EL (cell line): ENCODE measurements at places on chromosomes 4 and X.

DNA sequence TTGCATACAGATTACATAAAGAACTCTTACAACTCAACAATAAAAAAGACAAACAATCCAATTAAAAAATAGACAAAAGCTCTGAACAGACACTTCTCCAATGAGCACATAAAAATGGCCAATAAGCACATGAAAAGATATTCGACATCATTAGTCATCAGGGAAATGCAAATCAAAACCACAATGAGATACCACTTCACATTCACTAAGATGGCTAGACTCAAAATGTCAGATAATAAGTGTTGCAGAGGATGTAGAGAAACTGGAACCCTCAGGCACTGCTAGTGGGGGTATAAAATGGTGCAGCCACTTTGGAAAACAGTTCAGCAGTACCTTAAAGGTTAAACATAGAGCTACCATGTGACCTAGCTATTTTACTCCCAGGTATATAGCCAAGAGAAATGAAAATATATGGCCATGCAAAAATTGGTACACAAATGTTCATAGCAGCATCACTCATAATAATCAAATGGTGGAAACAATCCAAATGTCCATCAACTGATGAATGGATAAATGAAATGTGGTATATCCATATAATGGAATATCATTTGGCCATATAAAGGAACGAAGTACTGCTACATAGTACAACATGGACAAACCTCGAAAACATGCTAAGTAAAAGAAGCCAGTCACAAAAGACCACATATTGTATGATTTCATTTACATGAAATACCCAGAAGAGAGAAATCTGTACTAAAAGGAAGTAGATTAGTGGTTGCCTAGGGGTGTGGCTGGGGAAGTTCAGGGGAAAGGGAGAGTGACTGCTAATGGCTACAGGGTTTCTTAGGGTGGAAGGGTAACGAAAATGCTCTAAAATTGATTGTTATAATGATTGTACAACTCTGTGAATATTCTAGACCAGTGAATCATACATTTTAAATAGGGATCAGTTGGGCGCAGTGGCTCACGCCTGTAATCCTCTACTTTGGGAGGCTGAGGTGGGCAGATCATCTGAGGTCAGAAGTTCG, 29.4 kb downstream of the SASH3 start:
- peak; percentile 15 for DNase-seq

GRCh38 chr4:183635741-183636140, 23.2 kb downstream of the RWDD4 start:
- DNase-seq, result no peak

GRCh38 chr4:34182306-34182705, 2062.0 kb downstream of the ARAP2 start:
- DNase-seq, result peak; percentile 29

DNA sequence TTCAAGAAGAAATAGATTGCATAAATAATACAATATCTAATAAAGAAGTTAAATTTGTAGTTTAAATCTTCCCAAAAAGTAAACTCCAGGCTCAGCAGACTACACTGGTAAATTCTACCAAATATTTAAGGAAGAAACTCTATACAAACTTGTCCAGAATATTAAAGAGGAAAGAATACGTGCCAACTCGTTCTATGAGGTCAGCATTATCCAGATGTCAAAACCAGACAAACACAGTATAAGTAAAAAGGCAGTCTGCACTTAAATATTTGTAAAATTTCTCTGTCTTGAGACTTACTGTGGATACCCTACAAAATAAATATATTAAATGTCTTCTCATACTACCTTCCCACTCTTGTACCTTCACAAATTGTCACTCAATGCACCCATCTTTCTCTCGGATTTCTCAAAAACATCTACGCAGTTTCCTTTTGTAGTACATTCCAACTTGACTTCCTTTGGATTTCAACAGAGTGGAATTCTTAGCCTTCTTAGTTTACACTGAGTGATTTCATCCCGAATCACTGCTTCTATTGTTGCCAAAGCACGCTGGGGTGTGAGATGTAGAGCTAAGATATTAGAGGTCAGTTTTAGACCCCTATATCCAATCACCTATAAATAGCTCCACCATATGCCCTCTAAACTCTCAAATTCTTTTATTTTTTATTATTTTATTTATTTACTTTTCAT, 71.6 kb upstream of the MAB21L2 start:
- peak; percentile 65 for DNase-seq

GRCh38 chr4:56467284-56468096, at the start of gene SRP72:
Gene SRP72, plus strand, starts transcription at chr4:56467617. Its CDS starts 19 bp downstream, at chr4:56467636.
- DNase-seq, result peak; percentile 91
